ENCODE measurements at places on chromosomes 6 and 20. TPM values are rescaled to one million over a fixed set of nuclear protein-coding genes. Genes with fewer than 3 reads are reported as not detected.

FOXF2 gene
- not detected for total RNA-seq

RNGTT gene
- 28.8 TPM for total RNA-seq

RSPO3 gene
- total RNA-seq = not detected

MRPS18A gene
- total RNA-seq = 29.5 TPM

FHL5 gene
- not detected for total RNA-seq

CFB gene
- total RNA-seq = 3.1 TPM

ADGRF5 gene
- not detected for total RNA-seq
